Fibroblast of skin of back (primary cell): ENCODE measurements at places on chromosomes 4 and X.

GRCh38 chr4:88526221-88526815, 2.7 kb upstream of the PYURF start:
- DNase-seq: peak; percentile 23

- DNase-seq: no peak
These were observed 12.1 kb downstream of the ACSL4 start for GRCh38 chrX:109720947-109721346.

DNA sequence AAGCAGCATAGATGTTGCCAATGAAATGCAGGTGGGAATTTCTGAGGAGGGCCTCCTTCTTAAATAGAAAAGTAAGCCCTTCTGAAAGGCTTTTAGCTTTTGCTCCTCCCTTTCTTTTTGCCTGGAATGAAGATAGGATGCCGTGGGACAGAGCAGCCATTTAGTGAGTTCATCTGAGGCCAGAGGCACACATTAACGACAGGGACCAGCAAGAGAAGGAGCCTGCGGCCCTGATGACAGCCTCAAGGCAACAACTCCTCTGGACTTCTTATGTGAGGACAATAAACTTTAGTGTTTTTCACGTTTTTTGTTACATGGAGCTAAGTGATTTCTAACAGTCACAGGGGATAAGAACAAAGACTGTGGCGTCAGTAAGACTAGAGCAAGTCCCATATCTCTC, 1.1 kb upstream of the BDH2 start:
- no peak for DNase-seq

GRCh38 chr4:177968817-177969442, 526.7 kb upstream of the AGA start:
- no peak for DNase-seq

DNA sequence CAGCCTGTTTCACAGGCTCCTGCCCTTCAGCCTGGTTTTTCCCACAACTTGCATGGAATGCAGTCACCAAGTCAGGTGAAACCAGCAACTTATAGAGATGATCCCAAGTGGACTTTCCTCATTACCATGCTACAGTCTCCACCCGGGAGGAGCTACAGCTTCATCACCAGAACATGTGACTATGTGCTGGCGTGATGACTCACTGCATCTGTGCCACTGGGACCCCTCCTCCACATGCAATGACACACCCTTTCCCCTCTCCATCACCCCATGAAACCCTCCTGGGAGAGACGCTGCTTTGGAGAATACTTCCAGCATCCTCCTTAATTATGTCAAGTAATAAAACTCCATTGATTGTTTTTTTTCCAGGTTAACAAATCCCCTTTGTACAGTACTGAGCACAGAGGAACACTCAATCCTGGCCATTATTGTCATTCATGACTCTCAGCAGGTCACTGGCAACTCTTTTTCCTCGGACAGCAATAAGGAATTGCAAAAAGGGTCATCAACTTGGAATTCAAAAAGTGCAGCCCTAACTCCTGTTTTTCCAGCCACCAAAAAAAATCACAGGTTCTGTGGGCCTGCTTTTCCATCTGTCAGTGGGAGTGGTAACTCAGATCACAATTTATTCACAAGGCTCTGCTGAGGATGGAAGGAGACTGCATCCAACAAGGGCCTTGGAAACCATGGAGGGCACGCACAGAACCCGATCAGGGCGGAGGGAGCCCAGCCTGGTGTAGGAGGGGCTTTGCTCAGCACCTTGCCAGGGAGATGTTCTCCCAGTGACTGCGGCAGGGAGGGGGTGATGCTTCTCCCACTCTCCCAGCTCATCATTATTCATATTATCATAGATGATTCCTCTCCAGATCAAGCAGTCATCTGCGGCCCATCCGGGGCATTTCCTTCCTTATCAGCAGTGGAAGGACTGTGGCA, 17.4 kb downstream of the QDPR start:
- DNase-seq: peak; percentile 75

DNA sequence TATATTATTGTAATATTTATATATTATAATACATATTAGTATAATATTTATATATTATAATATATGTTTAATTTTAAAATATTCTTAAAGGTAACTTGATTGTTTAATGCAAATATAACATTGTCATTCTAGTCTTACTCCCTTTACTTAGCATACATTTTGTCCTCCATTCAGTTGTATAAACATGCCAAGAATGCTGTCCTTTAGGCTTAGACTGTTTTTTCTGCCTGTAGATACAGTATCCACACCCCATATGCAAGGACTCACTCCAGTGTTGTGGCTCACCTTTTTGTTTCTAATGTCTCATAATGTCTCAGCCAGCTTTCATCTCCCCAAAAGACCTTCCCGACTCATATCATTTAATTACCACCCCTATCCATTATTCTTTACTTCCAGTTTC, 2110.0 kb downstream of the PCDH7 start:
- no peak for DNase-seq

DNA sequence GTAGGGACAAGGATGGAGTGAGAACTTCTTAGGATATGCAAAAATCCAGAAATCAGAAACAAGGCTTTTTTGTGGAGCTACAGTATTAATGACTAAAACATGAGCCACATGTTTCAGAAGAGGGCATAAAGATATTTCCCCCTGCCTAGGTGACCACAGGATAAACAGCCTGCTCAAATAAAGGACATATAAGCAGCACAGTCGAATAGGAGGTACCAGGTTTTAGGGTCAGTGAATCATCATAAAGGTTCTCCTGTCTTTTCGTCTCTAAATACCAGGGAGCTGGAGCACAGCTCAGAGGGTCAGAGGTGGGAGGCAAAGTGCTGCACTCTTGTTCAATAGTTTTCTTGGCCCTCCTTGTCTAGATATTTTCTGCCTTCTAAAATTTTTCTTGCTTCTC, 211.9 kb upstream of the HS3ST1 start:
- no peak for DNase-seq

DNA sequence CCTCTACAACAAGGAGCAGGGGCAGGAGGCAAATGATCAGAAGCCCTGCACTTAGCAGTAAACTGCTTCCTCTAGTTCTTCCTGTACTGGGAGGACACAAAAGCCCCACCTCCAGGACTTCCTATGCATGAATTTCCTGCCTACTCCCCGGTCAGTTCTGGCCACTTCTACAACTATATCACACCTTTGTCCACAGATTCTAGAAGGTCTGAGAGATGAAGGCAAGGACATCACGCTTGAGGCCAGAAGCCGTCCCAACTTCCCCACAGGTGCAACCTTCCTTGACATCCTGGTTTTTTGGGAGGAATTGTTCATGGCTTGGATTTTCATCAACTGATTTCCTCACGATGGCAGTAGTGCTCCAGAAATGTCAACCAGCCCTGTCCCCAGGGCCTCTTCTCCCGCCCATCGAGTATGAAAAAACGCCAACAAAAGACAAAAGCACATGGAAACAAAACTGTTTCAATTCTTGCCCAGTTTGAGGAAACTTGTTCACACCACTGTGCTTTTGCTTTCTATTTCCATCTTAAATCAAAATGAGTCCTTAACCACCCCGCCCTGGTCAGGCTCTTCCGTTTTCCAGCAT, 206.5 kb upstream of the STK26 start:
- DNase-seq: peak; percentile 48

GRCh38 chr4:120777459-120777858, 145.1 kb downstream of the PRDM5 start:
- peak; percentile 5 for DNase-seq

- no peak for DNase-seq
These were observed 30.6 kb upstream of the IL9R start for GRCh38 chrX:155966876-155967275.

- peak; percentile 67 for DNase-seq
These were observed 5.0 kb downstream of the GPC3 start for GRCh38 chrX:133980406-133980805.

GRCh38 chrX:69228732-69229131, 63.5 kb upstream of the PJA1 start:
- no peak for DNase-seq

GRCh38 chr4:102454268-102454667, 46.9 kb upstream of the NFKB1 start:
- no peak for DNase-seq

GRCh38 chr4:165592386-165592785, 213.6 kb downstream of the CPE start:
- peak; percentile 18 for DNase-seq

DNA sequence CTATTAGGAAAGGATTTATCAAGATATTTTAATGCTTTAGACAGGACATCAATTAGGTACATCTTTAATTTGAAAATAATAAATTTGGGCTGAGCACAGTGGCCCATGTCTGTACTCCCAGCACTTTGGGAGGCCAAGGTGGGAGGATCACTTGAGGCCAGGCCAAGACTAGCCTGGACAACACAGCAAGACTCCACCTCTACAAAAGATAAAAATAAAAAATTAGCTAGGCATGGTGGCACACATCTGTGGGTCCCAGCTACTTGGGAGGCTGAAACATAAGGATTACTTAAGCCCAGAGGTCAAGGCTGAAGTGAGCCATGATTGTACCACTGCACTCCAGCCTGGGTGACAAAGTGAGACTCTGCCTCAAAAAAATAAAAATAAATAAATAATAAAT, 59.6 kb upstream of the IRF2 start:
- DNase-seq: no peak

GRCh38 chrX:35023683-35024082, 81.1 kb downstream of the FAM47B start:
- DNase-seq: no peak

DNA sequence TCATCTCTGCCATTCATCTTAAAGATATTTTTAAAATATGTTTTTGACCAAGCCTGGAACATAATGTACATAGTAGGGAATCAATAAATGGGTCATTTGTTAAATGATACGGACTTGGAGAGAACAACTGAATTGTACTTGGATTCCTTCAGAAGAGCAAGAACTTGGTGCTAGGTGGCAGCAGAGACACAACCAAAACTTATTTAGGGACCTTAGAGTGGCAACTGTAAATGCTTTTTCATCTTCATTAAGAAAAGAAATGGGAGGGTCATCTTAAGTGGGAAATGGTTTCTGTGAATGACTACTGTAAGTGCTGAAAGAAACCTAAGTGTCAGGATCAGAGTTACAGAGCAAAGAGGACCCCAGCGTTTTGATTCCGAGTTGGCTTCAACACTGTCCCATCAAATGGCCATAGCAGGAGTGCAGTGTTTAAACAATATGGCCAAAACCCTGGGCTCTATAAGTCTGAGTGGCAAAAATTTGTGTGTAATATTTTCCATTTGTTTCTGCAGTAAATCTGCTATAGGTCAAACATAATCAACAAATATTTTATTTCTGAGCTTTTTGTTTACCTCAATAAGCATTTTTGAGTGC, 213.6 kb downstream of the PALLD start:
- DNase-seq: peak; percentile 80

DNA sequence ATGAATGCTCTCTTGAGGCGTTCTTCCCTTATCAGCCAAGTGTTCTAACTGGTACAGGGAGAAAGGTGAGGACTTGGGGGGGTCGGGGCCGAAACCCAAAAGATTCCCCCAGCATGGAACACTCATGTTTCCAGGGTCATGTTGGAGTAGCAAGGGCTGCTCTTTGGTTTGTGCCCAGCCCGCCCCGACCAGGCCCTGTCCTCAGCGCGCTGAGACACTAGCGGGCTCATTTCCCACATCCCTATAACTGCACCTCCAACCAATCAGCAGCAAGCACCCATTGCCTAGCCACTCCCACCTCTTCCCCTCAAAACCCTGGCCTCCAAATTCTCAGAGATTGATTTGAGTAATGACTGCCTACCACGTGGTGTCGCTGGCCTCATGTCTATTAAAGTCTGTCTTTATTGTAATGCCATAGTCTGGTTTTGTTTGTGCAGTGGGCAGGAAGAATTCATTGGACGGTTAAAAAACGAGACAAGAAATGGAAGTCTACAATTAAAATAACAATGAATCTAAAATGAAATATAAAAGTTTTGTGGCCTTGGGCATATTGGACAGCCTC, 1928.4 kb downstream of the STIM2 start:
- DNase-seq: no peak

DNA sequence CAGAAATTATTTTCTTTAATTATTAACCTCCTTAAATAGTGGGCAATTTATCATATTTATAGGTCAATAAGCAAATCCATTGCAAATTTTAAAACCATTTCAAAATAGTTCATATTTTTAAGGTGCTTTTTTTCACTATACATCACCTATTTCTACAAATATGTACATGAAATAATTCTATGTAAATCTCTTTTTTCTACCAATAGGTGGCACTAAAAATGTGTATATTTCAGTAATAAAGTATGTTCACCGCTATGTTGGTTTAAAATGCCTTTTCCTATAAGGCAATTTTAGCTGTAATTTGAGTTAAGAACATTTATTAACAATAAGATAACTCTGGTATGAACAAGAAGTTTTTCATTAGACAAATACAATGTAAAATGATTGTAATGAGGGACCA, 672.2 kb downstream of the KCTD8 start:
- peak; percentile 5 for DNase-seq

GRCh38 chr4:38073596-38074234, 113.5 kb downstream of the PTTG2 start:
- DNase-seq: no peak

DNA sequence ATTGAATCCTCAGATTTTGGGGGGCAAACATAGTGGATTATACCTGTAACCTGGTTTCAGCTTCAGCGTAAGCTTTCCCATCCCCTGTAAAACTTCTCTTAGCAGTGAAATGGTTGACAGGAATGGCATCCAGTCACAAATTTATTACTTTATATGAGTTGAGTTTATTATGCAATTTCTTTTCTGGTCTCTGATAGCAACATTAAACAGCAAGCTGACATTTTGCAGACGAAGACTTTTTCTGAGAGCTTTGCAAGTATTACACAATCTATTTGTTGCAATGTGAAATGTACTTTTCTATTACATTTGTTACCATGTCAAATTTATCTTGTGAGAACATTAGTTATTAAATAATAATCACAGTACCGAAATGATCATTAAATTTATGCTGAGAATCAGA, 60.6 kb downstream of the GSPT2 start:
- DNase-seq: no peak

DNA sequence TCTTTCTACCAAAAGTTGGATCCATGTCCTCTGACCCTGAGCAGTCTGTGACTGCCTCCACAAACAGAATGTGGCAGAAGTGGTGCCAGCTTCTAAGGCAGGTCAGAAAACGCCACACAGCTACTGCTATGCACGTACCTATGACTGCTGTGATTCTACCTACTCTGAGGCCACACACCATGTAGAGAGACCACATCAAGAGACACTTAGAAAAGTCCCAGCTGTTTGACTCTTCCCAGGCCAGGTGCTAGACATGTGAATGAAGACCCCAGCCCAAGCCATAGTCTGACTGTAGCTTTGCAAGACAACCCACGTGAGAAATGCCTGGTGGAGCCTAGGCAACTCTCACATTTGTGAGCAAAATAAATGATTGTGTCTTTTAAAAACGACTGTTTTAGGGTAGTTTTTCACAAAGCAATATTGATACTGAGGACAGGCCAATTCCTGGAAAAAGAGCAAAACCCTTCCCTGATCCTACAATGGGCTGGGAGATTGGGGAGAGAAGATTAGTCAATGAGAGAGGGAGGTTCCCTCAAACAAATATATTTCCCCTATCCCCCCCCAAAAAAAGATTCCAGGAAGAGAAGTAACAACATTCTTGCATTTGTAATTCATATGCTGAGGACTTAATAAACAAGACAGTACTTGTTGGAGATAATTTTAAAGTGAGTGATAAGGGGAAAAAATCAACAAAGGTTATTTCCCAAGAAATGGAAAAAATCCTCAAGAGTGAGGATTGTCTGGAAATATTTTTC, 33.3 kb downstream of the FRYL start:
- DNase-seq: no peak
